Stimulated activated CD4-positive, alpha-beta T cell treated with anti-CD3 and anti-CD28 coated beads, Interleukin-1b, Interleukin-23, amount 100 ng/mL, for 48 hours (primary cell): ENCODE measurements at places on chromosomes 12 and 14.

GRCh38 chr12:20105943-20106342 lies 262.4 kb upstream of the PDE3A start:
- DNase-seq, result no peak

DNA sequence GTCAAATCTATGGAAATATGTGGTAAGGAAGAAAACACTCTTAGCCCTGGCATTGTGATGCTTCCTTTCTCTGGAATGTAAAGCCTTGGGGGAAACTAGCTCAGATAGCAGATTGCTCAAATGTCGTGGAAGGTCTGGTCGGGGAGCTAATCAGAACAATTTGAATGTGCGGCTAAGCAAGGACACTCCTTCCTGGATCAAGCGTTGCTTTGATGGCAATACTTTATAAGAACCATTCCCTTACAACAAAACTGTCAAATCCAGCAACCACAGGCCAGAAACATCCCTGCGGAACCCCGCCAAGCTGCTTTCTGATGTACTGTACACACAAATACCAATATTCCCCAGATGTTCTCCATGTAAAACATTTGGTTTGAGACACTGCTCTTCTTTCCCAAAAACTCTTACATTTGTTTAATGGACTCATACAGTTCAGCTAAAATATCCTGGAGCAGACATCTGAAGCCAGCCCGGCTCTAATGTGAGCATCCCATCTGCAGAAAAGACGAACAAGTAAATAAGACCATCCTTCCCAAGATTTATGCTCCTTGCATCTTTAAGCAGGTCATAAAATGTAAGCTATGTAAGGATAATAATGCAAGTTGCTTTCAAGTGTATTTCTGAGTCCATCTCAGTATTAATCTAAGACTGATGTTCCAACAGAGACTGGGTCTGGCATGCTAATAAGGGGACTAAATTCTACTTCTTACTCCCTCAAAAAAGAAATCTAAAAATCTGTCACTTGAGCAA lies 20.2 kb downstream of the NUAK1 start:
- DNase-seq, result no peak

DNA sequence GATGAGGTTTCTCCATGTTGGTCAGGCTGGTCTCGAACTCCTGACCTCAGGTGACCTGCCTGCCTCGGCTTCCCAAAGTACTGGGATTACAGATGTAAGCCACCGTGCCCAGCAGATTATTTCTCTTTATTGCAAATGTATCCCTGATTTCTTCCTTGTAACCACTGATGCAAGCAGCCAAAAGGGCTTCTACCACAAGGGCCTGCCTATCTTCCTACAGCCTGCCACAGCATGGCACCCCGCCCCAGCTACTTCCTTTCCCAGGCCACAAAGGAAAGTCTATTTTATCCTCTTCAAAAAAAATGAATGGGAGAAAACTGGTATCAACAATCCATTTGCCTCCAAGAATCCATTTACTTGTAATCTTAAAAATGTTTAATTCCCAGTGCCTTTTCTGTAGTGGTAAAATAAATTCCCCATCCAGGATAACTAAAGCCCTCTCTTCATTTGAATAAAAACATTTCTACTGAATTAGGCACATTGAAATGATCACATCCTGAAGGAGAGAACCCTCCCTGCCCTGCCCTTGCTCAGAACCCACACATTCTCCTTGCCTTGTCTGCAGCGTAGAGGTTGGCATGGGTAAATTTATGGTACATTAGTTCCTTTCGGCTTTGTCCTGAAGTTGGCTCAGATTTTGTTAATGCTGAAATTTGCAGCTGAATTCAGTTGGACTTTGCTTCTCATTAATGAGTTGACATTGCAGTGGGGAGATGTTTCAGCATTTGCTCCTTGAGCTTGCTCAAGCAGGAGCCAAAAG lies 19.2 kb downstream of the GPHB5 start:
- no peak for DNase-seq

DNA sequence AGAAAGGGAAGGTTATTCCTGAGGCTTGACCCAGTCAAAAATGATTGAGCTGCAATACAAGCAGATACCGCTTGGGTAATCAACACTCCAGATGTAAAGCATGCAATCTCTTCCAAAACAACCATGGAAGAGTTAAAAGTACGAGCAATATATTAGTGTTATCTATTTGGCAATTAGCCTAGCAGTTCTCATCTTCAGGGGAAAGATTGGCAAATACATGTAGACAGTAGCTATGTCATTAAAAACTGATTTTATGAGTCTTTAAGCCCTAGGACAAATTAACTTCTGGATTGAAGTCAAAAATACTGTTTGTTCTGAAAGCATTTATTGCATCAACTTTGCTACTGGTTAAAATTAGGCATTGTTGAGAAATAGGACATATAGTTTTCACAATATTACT lies 9.3 kb upstream of the GYS2 start:
- DNase-seq, result no peak

DNA sequence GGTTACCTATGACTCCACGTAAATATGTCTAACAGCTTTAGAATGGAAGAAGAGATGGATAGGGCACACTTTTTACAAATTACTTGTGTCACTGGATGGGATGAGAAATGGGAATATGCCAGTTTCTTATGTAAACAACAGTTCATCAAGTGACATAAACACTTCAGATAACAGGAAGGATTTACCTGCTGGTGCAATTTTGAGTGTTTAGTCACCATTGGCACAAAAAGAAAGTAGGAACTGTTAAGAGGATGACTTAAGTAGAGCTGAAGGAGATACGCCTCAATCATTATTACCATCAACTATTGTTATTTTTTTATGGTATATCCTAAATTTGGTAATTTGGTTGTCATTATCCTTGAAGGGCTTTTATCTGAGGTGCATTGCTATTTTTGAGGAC lies 83.2 kb downstream of the RMST start:
- no peak for DNase-seq

DNA sequence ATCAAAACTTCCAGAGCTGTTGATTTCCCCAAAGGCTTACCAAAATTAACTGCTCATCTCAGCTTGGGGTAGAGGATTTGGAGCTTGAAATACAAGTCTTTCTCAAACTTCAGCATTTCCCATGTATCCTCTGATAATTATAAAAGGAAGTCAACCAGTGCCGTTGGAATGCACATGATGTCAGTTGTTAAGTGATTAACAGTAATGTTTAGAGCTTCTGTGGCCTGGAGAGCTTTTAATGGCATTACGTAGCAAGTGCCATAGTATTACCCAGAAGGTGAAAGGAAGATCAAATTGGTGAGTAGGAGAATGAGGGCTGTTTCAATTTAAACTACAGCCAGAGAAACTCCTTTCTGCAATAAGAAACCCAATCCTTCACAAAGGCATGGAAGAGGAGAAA lies 62.5 kb upstream of the PTPRR start:
- no peak for DNase-seq

- no peak for DNase-seq
These were observed 65.4 kb downstream of the GLT1D1 start for GRCh38 chr12:128918481-128919260.

DNA sequence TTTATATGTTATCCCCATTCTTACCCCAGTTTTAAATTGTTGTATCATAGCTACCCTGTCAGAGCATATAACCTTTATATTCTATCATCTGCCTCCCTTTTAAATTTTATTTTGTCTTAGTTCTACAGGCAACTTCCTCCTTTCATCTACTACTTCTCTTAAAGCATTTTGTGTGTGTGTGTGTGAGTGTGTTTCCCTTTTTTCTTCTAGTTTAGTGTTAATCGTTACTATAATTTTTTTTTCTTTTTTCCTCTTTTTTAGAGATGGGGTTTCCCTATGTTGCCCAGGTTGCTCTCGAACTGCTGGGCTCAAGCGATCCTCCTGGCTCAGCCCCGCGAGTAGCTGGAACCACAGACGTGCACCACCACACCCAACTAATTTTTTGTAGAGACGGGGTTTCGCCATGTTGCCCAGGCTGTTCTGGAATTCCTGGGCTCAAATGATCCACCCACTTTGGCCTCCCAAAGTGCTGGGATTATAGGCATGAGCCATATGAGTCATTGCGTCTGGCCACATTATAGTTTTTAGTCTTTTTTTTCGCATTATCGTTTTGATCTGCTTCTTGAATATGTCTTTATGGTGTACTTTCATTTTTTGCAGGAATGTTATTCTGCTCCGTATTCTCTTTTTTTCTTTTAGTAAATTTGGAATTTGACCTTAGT lies 33.1 kb upstream of the FBXO34 start:
- no peak for DNase-seq

DNA sequence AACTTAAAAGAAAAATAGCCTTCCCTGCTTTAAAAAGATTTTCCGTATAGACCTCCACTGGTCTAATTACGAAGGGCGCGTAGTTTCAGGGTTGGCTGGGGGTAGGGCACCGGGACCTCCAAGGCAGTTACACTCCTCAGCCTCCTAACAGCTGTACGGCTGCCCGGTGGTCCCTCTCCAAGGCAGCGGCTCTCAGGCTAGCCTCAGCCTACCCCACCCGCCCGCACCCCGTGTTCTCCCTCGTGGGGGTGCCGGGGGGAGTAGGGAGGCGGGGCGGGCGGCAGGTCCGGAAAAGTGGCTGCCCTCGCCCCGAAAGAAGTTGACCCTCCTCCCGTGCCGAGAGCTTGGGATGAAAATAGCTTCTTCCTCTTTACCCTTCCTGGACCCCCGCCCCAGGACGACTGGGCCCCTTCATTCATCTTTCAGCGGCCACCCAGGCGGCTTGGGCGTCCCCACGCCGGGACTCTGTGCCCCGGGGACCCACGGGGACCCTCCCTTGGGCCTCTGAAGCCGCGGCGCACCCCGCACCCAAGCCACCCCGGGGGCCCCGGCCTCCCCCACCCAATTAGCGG lies 991 bp upstream of the RCOR1 start:
- DNase-seq, result peak; percentile 4

- DNase-seq, result no peak
These were observed 138.8 kb upstream of the RASSF8 start for GRCh38 chr12:25819691-25820090.

DNA sequence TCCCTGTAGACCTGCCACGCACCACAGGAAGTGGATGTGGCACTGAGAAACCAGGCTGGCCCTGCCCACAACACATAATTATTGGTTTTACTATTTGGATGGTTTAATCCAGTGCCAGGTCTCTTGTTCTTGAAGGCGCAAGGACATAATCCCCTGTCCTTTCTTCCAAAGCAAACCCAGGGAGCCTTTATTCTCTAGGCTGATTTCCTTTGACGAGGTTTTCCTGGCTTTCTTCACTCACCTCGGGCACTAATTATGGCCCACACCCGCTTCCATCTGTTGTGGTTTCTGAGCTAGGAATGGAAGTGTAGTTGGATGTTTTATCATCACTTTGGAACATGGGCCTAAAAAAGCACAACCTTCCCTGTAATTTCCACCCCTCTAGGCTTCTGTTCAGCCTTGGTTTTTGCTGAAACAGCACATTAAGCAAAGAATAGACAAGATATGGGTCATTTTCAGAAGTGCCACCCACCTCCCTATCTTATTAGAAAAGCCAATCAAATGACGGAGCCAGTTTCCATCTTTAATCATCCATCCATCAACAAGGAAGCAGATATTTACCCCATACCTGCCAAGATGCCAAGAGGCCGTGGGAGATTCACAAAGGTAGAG lies 73.9 kb downstream of the PPP1R36 start:
- no peak for DNase-seq

DNA sequence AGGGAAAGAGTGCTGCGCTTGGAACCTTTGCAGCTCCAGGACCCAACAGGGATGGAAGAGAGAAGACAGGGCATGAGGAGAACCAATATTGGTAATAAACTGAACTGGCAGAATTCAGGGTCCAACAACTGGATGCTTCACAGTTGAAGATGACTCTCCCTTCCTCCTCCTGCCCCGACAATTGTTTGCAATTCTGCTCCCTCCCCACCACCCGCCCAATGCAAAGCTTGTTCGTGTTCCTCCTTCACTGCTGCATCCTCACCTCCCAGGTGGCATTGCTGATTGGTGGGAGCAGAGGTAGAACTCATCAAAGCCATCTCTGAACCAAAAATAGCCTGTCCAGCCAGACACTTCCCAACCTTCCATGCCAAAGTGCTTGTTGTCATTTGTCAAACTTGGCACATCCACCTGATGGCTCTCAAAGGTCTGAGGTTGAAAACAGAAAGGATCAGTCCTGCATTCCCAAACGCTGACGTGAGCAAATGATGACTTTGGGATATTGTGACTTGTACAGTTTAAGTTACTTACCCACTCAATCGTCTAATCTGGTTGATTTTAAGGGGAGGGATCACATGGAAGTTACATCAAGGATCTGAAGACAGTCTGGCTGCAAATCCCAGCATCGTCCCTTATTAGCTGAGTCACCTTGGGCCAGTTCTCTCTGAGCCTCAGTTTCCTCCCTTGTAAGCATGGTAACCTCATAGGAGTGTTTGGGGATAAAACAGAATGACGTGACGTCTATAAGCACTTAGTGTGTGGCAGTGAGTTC lies 242.6 kb upstream of the CRY1 start:
- no peak for DNase-seq

GRCh38 chr12:28872654-28873268 lies 276.3 kb upstream of the FAR2 start:
- DNase-seq, result peak; percentile 8

DNA sequence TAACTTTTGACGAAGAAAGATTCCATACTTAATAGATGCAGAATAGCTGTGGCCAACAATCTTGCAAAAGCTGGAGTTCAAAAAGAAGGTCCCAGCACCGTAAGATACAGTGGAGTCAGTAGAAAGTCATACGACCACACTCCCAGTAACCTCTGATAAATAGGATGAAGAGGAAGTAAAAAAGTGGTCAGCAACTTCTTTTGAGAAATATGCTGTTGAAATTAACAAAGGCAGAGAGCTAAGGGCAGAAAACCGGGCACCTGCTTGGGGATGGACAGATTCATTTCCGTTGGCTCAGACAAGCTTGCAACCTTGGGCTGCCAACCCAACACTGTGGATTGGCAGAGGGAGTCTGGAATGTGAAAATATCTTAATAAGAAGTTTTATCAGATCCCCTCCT lies 40.0 kb downstream of the BTG1 start:
- DNase-seq, result no peak

- DNase-seq, result no peak
These were observed 64.2 kb downstream of the SPRING1 start for GRCh38 chr12:116673681-116674111.

DNA sequence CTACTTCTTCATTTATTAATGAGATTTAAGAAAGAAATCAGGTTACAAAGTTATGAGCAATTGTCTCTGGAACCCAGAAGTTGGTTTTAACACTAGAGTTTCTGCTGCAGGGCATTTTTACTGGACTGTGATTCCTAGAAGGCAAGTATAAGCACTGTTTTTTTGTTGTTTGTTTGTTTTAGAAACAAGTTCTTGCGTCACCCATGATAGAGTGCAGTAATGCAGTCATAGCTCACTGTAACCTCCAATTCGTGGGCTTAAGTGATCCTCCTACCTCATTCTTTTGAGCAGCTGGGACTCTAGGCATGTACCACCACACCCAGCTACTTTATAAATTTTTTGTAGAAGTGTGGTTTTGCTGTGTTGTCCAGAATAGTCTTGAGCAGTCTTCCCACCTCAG lies 25.6 kb downstream of the RAP1B start:
- no peak for DNase-seq

GRCh38 chr12:94589591-94590001 lies 60.8 kb downstream of the TMCC3 start:
- DNase-seq, result no peak
